ENCODE measurements at places on chromosomes 5 and 9.

- DNase-seq: no peak
These were observed 10.9 kb downstream of the SMIM3 start for GRCh38 chr5:150789450-150789849.

DNA sequence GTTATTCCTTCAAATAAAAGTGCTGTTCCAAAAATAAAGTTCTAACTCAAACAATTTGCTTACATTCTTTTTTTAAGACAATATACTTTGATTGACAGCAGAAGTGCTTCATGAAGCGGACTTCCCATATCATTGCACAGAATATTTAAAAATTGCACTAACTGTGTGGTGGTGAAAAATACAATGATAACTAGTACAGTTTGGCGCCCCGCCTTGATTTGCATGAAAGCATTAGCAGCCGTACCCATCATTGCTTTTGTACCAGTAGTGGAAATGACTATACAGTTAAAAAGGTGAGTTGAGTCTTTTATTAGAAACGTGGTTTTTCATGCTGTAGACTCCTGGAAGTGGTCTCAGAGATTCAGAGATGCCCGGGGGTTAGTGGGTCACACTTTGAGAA lies 69.5 kb upstream of the MAP3K1 start:
- DNase-seq: no peak

- DNase-seq: no peak
These were observed 264.9 kb downstream of the CD180 start for GRCh38 chr5:66931651-66932050.

DNA sequence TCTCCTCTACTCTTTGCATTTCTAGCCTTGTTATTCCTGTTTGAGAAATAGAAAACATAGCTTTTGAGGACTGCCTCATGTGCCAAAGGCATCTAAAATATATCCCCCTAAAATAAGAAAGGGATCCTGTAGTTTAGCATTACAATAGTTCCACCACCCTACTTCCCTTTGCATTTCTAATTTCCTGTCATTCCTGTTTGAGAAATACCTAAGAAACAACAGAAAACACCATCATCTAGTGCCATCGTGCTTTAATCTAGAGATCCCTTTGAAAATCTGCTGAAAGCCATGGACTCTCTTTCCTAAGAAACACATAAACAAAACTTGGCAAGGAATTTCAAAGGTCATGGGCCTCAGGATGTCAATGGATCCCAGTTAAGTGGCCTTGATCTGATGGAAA lies 7.5 kb downstream of the CLK4 start:
- DNase-seq: no peak

DNA sequence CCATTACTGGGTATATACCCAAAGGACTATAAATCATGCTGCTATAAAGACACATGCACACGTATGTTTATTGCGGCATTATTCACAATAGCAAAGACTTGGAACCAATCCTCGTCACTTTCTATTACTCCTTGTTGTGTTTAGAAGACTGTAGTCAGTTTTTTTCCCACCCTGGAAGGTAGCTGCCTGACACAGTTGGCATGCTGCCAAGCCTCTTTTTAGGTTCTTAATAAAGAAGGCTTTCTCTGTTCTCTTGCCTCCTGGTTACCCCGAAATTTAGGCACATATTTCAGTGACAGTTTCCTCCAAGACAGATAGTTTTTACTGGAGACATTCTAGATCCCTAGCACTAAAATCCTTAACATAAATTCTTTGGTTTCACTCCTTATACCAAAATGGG lies 205.4 kb upstream of the PCSK5 start:
- no peak for DNase-seq

DNA sequence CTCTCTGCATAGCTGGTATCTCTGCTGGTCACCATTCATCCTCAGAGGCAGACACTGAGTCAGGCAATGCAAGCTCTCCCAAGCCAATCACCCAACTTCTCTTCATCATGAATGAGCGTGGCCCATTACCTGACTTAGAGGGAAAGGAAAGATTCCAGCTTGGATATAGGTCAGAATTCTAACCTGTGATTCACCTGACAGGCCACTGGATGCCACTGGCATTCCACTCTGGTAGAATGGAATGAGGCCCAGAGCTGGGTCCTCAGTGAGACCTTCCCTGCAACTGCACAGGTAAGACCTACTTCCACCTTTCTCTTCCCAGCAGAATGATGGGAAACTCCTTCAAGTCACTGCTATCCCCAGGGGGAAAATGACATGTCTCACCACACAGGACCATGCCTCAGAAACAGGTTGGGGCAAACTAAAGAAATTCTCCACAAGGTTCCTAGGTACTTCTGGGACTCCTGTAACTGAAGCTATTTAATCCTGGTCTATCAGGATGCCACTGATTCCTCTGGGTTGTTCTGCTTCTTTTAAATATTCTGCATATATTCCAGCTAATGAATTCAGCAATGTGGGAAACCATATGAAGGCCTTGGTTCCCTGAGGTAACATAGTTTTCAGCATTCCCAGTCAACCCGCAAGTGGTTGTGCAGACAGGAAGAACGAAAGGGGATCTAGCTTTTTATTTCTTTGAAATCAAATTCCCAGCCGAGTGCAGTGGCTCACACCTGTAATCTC lies 62.0 kb downstream of the SUSD1 start:
- DNase-seq: peak; percentile 64

DNA sequence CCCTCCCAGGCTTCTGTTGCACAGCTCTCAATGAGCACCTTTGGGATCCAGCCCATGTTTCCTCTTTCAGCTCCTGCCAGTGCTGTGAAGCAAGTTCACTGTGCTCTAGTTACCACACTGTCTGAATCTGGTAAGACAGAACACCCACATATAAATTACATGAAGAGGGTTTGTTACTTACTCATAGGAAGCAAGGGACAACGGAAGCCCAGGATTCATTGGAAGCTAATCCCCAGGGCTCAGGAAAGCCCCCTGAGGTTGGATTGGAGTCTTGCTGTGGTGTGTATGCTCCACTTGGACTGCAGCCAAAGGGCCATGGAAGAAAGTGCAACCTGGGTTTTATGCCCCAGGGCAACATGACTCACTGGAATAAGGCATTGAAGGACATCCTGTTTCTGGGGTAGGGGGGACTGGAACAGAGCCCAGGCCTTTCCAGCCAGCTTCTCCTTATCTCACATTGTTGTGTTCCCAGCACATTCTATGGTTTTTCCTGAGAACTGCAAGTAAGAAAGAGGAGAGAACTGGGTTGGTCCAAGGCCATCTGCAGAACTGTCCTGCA lies 15.6 kb upstream of the CLK4 start:
- DNase-seq: no peak

DNA sequence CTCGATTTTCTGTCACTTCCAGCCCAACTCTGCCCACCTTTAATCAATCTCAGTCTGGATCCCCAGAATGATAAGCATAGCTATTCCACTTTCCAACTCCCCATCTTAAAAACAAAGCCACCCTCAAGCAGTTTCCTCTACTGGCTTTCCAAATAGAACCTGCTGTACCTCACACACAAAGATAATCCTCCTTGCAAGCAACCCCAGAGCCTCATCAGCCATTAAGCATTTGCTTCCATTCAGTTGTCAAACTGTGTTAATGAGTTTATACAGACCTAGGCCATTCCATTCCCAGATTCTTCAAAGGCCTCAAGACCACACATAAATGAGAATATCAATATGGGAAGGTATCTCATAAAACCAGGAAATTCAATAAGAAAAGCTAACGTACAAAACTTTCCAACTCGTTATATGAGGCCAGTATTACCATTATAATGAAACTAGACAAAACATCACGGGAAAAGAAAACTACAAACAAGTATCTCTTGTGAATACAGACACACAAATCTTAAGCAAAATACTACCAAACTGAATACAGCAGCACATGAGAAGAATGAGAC lies 86.8 kb downstream of the DROSHA start:
- no peak for DNase-seq

DNA sequence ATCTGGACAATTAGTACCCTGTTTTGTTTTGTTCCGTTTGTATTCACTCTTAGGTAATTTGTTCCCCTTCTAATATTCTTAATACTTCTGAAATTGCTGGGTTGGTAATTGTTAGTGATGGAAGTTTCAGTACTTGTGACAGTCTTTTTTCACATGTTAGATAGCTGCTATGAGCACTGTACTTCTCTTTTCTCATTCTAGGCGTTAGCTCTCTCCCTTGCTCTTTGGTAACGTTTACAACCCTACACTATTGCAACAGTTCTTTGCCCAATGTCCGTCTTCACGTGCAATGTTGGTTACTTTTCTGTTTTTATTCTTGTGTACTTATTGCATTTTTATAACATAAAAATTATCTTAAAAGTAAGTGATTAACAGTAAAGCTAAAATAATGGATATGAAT lies 1509.0 kb downstream of the MAT2B start:
- DNase-seq: no peak

DNA sequence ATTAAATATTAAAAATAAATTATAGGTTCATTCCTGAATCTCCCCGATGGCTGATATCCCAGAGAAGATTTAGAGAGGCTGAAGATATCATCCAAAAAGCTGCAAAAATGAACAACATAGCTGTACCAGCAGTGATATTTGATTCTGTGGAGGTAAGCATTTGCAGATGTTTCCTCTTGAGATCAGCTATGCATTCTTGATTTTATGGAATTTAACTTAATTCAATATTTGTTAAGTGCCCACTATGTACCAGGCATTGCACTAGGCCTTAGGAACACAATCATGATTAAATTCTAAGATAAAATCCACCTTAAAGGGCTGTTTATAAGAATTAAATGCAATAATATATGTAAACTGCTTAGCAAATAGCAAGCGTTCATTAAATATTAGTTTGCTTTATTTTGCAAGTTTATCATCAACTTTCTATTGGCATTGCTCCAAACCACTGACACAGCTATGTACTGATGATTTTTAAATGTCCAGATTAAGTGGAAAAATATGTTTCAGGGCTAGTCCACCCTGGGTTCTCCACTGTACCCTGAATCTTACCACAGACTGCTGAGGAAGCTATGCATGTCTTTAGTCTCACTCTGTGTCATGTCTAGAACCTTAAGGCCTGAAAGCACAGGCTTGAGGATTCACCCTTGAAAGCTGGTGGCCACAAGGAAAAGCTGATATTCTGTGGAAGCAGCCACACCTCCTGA lies 33.2 kb downstream of the SLC22A4 start:
- no peak for DNase-seq

- no peak for DNase-seq
These were observed at the start of gene THBS4 for GRCh38 chr5:80034962-80035821. Gene THBS4, plus strand, starts transcription at chr5:80035348. Its CDS starts 190 bp downstream, at chr5:80035538.

GRCh38 chr5:4023091-4023752 lies 427.6 kb downstream of the IRX1 start:
- no peak for DNase-seq

DNA sequence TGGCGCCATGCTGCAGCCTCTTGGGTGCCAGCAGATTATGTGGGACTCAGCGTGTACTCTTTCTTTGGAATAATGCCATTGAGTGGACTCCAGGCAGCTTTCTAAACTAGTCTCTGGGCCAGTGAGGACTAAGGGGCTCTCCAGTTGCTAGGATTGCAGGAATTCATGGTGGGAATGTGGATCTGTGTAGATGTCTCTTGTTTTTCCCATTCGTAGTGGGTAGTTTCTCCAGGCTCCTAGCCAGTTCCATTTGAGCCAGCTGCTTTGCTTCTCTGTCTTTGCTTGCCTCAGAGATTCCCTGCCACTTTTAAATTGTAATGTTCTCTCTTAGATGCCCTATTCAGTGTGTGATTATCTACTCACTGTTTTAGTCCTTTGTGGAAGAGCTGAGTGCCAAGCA lies 42.6 kb downstream of the SLF1 start:
- DNase-seq: no peak

DNA sequence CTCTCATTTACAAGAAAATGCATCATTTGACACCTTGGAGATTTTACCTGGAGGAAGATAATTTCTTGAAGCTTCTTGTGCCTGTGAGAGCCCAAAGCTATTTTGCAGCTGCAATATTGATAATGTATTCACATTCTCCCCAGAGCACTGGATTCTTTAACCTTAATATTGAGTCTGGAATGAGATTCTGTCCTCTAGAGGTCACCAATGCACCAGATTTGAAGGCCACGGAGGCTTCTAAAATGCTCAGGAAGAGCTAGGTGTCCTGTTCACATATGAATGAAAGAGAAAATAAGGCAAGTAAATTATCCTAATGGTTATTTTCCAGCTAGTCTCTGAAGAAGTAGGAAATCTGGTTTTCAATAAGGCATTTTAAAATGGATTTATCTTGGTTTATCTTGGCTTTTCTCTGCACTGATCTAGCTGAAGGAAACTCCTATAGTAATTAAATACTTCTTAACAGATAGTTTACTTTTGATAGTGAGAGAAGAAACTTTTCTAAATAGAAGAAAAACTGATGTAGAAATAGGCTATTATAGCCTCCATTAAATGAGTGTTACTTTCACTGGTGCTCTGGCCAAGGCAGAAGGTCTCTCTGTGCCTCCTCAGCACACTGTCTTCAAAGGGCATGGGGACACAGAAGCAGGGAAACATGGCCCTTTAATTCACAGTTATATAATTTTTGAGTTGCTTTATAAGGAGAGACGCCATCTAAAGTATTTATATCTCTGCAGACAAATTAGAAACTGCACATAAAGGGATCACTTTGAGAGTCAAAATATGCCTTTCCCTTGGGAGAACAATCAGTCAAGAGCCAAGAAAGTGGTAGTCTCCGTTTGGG lies 297.0 kb upstream of the ACTBL2 start:
- DNase-seq: peak; percentile 40

DNA sequence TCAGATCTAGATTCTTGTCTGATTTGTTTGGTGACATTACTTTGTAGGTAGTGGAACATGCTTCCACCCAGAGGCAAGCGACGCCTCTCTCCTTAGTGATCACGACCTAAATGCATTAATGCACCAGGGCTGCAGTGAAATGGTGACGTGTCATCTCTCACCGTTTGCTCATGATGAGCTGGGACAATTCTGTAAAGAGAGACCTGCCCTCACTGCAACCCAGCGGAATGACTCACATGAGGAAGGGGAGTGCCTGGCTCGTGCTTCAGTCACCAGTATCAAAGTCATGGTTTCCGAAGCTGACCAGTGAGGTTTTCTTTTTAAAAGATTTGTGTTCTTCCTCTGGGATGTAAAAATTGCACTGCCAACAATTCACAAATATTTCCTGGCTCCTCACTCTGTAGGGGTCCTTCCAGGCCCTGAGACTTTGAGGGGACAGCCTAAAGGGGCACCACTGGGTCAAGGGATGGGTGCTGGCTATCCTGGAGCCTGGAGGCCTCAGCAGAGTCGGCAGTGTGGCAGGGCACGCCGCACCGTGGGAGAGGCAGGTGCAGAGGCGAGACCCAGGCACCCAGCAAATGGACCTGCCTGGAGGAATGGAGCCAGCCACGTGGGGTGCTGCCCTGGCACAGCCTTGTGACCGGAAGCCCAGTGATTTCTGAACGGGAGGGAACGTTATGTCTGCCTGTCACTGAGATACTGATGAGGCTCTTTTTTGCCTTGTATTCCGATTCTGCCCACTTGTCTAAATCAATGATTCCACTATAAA lies 17.3 kb downstream of the QSOX2 start:
- DNase-seq: no peak

DNA sequence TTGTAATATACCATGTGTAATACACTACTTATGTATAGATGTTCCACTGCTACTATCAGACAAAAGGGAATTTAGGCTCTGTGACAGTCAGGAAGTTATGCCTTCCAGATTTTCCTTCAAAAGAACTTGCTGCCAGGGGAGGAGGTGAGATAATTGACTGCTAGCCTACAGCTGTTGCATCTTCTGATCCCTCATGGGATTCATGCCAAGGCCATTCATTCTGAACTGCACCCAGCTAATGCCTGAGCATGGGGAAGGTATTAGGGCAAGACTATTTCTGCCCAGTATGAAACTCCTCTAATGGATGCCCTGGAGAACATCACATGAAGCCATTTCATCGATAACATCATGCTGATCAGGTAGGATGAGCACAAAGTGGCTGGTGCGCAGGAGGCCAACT lies 746.5 kb upstream of the ZNF608 start:
- DNase-seq: no peak

Data from NCI-H526 (cell line).